NCI-H1694 treated with DMSO at 0.1 percent for 48 hours (cell line): ENCODE measurements at places on chromosomes 4 and X.

- DNase-seq: no peak
These were observed 71.7 kb downstream of the SRPX start for GRCh38 chrX:38149016-38149415.

- no peak for DNase-seq
These were observed 109.9 kb upstream of the PTPN13 start for GRCh38 chr4:86484241-86484640.

- no peak for DNase-seq
These were observed 736.1 kb upstream of the FRG1 start for GRCh38 chr4:189204616-189205015.

DNA sequence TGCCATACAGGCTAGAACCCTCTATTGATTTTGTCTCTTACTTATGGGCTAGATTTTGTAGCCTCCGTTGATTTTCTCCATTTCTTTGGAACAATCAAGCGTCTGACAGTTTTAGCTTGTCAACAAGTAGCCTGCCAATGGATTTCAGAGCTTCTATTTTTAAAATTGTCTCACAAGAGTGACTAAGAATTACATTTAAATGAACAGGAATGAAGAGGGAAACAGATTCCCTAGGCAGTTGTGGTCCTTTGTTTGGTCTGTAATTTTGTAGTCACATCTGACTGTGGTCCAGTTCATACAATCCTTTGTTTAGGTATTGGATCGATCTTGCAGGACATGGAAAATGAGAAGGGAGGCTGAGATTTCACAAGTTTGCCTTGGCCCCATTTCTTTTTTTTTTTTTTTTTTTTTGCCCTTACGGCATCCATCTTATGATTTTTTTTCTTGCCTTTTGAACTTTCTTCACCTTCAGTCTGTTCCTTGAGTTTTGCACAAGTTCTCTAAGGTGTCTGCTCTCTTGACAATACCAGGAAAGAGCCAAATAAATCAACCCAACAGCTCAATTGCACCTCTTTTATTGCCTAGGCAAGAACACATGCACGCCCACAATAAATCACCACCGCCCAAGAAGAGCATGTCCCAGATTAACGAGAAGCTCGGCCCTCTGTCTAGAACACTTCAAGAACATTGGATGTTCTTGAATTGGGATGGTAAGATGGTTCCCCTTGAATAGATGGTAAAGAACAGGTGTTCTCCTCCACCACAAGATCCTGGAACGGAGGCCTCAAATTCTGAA lies 86.5 kb upstream of the EGFL6 start:
- DNase-seq: no peak

DNA sequence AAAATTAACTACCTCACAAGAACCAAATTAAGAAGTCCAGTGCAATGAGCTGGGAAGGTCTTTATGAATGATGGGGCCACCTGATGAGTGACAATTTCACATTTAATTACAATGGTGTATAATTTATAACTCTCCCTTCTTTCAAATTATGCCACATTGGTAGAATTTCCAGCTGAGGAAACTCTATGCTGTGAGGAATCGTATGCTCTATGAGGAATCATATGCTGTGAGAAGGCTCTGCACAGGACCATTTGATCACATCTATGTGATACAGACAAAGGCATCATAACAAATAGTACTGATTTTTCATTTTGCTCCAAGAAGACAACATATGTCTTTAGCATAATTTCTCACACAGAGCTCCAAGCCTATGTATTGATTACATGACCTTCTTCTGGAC lies 69.3 kb downstream of the PDHA2 start:
- no peak for DNase-seq

DNA sequence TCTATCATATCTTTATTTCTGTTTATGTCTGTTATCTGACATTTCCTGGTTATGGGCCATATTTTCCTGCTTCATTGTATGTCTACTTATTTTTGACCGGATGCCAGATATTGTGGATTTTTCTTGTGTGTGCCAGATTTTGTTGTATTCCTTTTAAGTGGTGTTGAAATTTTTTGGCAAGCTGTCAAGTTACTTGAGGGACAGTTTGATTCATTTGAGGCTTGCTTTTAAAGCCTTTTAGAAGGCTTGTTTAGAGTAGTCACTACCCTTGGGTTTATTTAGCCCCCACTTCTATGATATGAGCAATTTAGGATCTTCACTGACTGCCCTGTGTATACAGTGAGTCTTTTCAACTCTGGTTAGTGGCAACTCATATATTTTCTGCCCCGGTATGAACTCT lies 29.2 kb upstream of the NPY2R start:
- no peak for DNase-seq

GRCh38 chr4:38101563-38101962 lies 141.4 kb downstream of the PTTG2 start:
- no peak for DNase-seq

- no peak for DNase-seq
These were observed 54.6 kb upstream of the TENM3 start for GRCh38 chr4:182188622-182189021.

DNA sequence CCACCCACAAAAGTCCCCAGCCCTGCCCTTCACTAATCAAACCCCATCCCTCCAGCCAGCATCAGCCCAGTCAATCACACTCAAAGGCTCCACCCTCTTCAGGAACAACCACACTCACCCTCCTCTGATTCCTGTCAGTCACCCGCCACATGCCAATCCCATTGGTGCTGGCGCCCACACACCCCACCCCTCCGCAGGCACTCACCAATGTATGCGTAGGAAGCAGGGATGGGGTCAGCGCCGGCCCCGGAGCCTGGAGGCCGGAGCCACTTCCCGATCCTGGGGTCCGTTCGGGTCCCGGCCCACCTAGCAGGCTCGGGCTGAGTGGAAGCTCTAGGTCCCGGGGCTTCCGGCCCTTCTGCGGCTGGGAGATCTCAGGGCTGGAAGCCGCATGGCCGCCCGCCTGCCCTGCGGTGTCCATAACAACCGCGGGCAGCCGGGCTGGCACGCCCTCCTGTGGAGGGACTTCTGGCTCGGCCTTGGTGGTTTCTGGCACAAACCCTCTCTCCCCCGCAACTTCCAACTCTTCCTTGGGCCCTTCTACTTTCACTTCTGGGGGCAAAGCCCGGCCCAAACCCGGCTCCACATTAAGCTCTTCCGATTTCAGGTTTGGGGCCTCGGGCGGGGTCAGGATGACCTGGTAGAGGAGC lies 7.9 kb upstream of the CFP start:
- no peak for DNase-seq

- no peak for DNase-seq
These were observed 207.4 kb upstream of the JADE1 start for GRCh38 chr4:128601991-128602695.

DNA sequence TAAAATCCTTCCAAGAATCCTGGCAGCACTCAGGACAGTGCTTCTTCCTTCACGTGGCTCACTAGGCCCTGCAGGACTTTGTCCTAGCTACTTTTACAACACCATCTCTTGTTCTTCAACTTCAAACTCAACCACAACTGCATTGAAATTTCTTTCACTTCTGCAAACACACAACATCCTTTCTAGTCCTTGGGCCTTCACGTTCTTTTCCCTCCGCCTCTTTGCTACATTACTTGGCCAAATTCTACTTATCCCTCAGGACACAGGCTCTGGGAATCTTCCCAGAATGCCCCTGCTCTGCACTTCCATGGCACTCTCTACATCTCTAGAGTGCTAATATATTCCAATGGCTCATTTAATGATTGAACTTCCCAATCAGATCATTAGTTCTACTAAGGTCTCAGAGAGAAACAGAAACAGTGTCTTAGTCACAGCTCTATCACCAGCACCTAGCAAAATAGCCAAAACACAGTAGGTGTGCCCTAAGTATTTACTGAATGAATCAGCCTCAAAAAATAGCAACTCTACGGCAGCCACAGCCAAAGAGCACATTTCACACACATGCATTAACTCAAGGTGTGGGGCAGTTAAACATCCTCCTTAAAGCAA lies 73.3 kb downstream of the MANBA start:
- no peak for DNase-seq

GRCh38 chr4:153152501-153153338 lies 51.5 kb upstream of the TRIM2 start:
- peak; percentile 55 for DNase-seq

GRCh38 chr4:177569434-177569833 lies 127.2 kb upstream of the AGA start:
- DNase-seq: no peak

DNA sequence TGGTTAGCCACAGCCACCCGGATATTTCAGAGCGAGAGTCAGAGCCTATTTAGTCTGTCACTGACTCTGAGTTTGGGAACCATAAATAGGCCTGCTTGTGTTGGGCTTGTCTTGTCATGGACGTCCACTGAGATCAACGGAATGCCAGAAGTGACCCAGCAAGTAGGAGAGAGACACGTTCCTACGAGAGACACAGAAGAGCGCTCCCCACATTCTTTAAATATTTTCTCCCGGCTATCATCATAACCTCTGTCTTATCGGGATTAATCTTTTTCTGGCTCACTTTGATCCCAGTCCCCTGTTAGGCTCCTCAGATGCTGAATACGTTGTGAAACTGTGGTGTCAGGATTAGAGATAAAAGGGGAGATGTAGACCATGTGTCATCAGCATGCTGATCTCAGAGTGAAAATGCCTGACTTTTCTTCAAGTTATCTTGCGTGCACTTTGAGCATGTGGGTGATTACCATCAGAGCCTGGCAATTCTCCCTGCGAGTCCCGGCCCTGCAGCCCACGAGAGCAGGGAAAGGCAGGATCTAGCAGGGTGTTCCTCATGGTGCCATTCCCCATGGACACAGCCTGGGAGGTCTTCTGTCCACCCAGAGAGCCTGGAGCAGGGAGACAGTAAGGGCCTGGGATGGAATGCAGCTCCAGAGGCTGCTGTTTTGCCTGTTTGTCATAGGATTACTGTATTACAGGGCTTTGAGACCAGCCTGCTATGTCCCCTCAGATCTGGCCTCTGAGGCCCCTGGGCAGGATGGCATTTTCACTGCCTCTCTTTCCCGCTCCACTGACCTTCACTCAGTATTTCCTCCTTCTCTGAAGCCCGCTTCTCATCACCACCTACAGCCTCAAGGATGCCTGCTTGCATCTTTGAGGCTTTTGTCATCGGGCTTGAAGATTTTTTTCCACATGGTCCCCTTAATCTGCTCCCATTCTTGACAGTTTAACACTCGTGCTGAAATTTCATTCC lies 2.8 kb upstream of the TENM3 start:
- DNase-seq: no peak

GRCh38 chr4:99652596-99653436 lies 4.8 kb downstream of the C4orf54 start:
- DNase-seq: no peak

DNA sequence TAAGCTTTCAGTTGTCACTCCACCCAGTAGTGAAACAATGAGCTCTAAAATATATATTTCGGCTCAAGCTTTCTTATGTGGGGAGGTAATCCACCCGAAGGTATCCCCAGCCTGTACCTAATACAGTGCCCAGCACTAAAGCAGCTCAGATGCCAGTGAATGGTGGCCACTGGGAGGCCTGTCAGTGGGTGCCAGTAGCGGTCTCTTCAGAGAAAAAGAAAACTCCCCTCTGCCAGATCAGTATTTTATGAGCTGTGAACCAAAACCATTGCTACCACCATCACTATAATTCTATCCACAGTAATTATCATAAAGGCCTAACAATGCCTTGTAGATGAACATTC lies 835 bp upstream of the NFKB1 start:
- DNase-seq: no peak

GRCh38 chrX:9912351-9913145 lies 54.6 kb upstream of the CLDN34 start:
- peak; percentile 36 for DNase-seq

DNA sequence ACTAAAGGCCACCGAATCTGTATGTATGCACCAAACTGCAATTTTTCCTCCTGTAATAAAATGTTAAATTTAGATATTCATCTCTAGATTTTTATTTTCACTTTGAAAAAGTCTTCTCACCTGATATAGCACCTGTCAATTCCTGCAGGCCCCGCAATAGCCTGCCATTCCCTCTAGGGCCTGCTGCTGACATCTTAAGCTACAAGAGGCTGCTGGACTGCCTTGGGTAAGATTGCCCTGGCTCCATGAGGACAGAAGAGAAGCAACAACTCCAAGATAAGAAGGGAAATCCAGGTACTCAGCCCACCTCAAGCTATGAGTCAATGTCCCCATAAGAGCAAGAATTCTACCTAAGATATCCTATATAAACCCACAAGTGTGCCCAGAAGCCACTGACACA lies 230.2 kb upstream of the AGTR2 start:
- DNase-seq: no peak
